ENCODE measurements at places on chromosomes 5 and 9.
A peak's percentile ranks its signal among the peaks of the same experiment; 100 is the strongest.

DNA sequence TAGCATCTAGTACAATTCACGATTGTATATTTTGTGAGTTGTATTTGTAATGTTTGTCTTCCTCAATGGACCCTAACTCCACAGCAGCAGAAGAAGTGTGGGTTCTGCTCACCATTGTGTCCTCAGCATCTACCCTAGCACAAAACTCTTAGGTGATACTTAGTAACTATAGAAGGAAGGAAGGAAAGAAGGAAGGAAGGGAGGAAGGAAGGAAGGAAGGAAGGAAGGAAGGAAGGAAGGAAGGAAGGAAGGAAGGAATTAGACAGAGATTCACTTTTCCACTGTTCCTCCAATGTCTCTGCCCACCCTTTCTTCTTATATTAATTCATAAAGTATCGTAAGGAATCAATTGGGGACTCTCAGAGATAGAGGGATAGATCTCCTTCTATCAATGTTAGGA is 288.2 kb downstream of the NFIB start:
- no peak for DNase-seq

GRCh38 chr9:130197386-130197785 is 25.2 kb downstream of the NCS1 start:
- no peak for DNase-seq

DNA sequence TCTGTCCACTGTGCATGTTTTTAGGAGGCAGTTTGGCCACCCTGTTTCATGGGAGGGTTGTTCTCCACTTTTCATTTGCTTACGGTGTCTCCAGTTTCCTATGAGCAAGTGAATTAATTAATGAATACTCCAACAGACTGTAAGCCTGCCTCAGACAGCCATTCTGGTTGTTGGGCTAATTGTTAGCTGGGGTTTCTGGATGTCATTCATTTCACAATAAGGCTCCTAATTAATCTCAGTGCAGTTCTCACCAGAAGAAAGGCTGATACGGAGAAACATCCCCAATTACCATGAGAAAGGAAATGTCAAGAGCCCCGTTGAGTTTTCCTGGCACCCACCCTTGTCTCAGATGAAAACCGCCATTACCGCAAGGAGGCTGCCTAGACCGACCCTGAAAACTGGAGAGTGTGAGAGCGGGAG is 75.8 kb downstream of the MAP1B start:
- DNase-seq = no peak

DNA sequence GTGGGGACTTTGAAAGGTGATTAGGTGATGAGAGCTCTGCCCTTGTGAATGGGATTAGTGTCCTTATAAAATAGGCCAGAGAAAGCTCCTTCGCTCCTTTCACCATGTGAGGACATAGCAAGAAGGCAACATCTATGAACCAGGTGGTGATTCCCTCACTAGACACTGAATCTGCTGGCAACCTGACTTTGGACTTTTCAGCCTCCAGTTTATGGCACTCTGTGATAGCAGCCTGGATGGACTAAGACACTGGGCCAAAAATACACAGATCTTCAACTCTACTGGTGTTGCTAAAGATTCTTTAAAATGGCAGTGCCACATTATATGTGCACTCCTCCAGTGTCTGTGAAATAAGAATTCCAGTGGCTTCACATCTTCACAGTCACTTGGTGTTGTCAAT is 41.2 kb upstream of the COL15A1 start:
- no peak for DNase-seq

- DNase-seq = no peak
Measured at GRCh38 chr9:126228781-126229444, 97.7 kb upstream of the MVB12B start.

DNA sequence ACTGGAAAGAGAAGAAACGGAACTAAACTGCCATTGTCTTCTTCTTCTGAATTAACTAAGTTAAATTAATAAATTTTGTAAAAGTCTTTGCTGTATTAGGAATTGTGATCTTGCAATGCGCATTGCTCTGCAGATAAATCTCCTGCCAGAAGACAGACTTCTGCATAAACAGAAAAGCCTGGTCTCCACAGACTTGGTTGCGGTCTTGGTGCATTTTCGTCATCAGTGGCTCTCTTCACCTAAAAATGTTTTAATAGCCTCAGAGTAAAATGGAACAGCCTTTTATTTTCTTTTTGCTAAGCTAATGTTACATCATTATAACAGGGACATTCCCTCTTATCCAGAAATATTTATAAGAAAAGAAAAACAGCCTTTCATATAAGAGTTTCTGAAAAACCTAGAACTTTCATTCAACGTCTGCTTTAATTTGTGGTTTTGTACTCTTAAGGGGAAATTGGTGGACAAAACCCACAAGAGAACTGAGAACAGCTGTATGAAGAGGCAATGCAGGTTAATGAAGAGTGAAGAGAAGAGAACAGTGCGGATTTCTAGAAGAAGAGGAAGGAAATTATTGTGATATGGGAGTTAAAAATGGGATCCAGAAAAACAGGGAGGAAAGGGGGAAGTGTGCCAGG is 10.1 kb downstream of the IFNA5 start:
- DNase-seq = no peak

DNA sequence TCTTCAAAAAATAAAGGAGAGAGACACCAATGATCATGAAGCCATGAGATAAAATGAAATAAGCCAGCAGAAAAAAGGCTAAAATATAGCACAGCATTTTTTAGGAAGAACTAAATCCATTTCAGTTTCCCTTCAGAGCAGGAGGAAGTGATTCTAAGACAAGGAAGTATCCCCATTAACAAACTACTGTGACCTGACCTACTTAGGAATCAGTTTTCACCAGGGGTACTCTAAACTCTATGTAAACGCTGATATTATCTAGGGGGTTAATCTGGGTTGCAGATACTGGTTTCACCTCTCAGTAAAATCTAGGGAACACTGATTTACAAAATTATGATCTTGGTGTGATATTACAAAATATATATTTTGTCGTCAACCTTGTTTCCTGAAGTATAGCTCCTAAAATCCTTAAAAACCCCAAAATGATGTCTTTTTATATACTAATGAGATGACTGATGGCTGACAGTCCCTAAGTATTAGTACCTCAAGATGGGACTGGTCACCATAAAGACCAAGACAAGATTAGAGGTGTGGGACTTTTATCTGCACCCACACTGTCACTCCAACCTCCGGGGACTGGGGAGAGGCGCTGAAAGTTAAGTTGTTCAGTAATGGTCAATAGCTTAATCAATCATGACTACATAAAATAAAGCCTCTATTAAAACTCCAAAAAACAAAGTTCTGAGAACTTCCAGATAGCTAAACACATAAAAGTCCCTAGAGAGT is 2.9 kb upstream of the FNBP1 start:
- DNase-seq = no peak

GRCh38 chr5:90994796-90995195 is 388.3 kb downstream of the ARRDC3 start:
- DNase-seq = no peak

- DNase-seq = no peak
Measured at GRCh38 chr9:119357336-119358096, 11.7 kb downstream of the BRINP1 start.

GRCh38 chr5:142012186-142012785 is 541 bp downstream of the GNPDA1 start:
- no peak for DNase-seq

DNA sequence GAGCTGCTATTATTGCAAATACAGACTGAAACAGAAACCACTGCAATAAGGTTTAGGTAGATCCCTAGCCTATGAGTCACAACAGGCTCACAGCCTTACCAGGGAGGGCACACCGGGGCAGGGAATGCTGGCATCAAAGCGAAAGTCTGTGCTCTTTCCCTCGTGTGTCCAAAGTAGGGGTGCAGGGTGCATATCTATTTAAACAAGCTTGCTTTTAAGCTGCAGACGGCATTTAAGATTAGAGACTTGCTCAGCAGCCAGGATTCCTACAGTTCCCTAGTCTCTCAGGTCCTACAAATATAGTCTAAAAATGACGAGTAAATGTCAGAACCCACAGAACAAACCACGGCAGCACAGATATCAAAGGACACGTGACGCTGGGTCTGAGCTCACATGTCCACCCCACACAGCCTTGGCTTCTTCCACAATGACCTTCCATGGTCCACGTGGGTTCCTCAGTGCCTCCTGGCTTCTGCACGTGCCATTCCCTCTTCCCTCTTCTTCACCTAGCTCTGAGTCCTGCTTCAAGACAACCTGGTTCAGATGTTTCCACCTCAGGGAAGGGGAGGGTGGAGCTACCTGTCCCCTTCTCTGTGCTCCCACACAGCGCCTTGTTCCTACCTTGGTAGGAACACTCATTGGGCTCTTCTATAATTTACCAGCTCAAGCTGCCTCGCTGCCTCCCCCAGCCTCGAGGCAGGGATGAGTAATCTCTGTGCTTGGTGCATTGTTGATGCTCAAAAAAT is 193.2 kb downstream of the MAPKAP1 start:
- DNase-seq = peak; percentile 35

DNA sequence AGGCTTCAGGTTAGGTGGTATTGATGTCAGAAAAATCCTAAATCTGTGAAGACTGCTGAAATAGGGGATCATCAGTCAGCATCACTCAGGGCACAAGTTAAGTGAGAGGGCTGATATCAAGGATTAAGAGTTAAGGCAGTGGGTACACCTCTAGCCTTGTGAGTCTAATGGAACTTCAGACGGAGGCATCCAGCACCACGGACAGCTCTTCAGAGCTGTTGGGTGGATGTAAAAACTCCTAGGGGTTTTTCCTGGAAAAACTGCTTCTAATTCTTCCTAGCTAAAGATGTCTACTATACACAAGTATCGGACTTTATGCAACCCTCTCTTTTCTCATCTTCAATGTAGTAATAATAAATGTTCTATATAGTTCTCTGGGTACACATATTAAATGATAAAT is 165.9 kb downstream of the SH3GL2 start:
- no peak for DNase-seq

- no peak for DNase-seq
Measured at GRCh38 chr9:124594673-124595072, 87.5 kb upstream of the NR5A1 start.

- no peak for DNase-seq
Measured at GRCh38 chr9:90022474-90022873, 417.7 kb downstream of the GADD45G start.

DNA sequence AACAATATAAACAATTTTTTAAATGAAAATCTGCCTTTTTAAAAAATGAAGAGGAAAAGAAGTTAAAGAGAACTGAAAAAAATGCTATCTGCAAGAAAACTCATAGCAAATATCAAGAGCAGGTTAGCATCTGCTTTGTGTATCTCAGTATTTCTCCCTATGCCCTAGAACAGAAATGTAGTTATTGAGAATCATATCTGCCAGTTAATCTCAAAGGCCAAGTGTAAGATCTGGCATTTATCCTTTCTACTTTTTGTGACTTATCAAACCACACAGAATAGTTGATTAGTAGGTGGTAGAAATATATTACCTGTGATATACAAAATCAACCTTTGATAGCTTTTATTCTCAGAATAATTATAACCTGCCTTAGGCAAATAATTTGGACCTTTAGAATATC is 1699.8 kb downstream of the EFNA5 start:
- DNase-seq = no peak

- no peak for DNase-seq
Measured at GRCh38 chr5:142357469-142358090, 32.8 kb upstream of the SPRY4 start.

GRCh38 chr5:179273073-179273435 is 72.2 kb downstream of the ADAMTS2 start:
- no peak for DNase-seq

- no peak for DNase-seq
Measured at GRCh38 chr5:135124724-135125123, 90.7 kb upstream of the PITX1 start.

DNA sequence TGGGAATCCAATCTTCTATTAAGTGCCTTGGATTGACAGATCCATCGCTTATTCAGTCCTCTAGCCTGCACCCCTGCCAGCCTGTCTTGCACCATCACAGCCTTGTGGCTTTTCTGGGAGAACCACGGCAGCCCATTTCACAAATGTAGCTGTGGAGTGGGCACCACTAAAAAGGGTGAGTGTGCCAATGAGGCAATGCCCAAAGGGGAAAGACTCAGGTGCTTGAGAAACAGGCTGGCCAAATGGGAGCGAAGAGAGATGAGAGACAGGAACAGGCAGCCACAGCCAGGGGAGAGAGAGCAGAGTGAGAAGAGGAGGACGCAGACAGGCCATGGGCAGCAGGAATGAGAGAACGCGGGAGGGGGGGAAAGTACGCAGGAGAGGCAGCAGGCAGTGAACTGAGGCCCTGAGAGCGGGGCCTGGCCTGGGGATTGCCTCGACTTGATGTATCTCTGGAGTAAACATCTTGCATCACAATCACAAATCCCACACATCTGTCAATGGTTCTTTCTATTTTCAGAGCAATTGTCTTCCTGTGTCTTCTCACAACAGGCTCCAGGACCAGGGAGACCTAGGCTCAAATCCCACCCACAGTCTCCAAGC is 173.1 kb downstream of the SYK start:
- no peak for DNase-seq

- DNase-seq = no peak
Measured at GRCh38 chr9:32434892-32435291, 50.4 kb downstream of the ACO1 start.

DNA sequence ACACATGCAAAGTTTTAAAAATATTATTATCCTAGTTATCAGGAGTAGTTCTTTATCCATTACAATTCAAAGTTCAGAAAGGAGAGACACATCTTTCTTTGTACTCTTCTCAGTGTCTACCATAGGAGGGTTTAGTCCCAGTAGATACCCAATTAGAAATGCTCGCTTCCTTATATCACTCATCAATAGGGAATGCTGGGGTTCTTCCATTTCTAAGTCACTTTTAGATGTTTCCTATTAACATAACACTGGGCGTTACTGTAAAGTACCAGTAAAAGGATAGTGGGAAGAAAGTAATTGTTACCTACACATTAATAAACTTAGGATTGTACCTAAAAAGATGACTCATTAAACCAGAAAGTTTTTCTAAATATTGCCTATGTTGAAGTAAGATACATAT is 348.3 kb upstream of the CDH6 start:
- DNase-seq = no peak

DNA sequence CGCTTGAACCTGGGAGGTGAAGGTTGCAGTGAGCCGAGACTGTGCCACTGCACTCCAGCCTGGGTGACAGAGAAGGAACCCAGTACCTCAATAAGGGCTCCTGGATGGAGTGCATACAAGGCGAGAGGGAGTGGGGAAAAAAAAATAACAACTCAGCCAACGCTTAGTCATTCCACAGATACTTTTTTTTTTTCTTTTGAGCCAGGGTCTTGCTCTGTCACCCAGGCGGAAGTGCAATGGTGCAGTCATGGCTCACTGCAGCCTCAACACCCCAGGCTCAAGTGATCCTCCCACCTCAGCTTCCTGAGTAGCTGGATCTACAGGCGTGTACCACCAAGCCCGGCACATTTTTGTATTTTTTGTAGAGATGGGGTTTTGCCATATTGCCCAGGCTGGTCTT is 59.5 kb upstream of the GGTA1 start:
- peak; percentile 23 for DNase-seq
